ENCODE measurements at places on chromosomes 1 and 21.

- peak; percentile 49 for DNase-seq
These were observed 124.5 kb downstream of the DNM3 start for GRCh38 chr1:171965777-171966176.

DNA sequence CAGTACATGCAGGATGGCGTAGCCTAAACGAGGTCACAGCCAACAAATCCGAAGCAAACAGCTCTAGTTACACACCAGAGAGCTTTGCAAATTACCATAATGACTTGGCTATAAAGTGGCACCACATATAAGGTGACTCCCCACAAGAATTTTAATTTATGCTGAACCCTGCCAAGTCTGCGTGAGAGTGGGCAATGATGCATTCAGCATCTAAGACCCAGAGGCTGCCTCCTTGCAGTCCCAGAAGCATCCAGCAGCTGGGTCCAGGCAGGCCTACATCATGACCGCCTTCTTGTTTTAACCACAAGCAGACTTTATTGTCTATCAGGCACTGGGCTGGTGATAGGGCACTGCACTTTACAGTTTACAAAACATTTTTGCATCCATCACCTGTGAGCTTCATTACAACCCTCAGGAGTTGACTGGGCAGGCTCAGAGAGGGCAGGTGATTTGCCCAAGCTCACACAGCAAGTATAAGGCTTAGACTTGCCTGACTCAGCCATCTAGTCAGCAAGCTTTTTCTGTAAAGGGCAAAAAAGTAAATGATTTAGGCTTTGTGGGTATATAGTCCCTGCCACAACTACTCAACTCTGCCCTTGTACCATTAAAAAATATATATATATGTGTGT is 134.6 kb downstream of the GLIS1 start:
- no peak for DNase-seq

DNA sequence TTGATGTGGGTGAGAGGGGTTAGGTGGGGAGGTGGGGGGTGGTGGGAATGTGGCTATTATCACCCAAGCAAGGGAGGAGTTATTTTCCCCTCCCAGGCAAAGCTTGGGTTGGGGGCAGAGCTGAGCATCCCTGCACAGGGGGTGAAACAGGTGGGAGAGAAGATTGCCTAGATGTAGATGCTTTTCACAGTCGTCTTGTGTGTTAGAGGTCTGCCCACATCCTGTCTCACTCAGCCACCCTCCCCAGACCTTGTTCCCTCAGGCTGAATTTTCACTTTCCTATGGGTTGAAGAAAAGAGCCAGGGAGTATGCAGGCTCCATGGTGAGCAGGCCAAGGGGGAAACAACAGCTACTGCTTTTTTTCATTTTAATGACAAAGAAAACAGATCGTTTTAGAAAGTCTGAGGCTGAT is 223.5 kb downstream of the KIF26B start:
- DNase-seq, result no peak

- DNase-seq, result no peak
These were observed 17.8 kb downstream of the WNT9A start for GRCh38 chr1:227929751-227930472.

DNA sequence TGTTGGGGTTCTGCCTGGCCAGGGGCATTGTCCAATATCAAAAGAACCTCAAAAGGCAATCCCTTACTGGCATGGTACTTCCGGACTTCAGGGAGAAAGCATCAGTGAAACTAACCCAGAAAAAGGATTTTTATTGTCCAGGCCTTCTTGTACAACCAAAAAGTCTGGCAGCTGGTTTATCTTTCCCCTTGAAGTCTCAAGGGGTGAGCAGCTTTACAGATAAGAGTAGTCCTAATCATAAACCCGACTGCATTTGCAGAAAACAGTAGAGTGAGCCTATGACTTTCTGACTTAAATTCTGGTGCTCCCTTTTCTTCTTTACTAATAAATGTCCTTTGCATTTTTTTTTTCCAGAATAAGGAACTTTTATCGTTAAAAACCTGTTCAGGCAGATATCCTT is 104.0 kb upstream of the CHRM3 start:
- no peak for DNase-seq

DNA sequence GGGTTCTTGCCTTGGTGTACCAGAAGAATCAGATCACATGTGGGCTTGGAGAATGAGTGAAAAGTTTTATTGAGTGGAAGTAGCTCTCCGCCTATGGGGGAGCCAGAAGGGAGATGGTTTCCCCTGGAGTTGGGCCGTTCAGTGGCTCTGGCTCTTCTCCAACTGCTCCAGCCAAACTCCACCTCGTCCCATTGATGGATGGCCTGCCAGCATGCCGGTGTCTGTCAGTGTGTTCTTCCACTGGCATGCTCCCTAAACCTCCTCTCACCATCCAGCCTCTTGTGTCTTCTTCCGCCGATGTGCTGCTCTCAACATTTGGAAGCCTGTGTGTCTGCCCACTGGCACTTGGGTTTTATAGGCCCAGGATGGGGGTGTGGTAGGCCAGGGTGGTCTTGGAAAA is 119.4 kb downstream of the MAP3K21 start:
- no peak for DNase-seq

- DNase-seq, result peak; percentile 99
These were observed 1.0 kb upstream of the S100A2 start for GRCh38 chr1:153566414-153567371.

GRCh38 chr1:73755649-73756048 is 442.3 kb downstream of the LRRIQ3 start:
- no peak for DNase-seq

DNA sequence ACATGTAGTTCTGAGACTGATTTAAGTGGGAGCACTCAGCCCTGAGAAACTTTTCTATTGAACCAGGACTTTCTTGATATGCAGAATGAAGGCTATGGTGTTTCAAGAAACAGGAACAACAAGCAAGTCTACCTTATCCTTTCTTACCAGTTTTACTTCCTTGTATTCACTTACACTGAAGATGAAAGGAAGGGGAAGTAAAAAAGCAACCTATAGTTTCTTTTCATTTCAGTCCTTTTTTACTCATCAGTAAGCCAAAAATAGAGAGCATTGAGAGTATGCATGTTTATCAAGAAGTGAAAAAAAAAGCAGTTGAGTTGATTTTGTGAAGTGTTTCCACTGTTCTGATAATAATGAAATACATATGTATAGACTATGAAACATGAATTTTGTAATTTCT is 1010.3 kb downstream of the AMY1C start:
- no peak for DNase-seq
